Urinary bladder (tissue), 4 donors: ENCODE measurements at places on chromosomes 6 and 20.

DNA sequence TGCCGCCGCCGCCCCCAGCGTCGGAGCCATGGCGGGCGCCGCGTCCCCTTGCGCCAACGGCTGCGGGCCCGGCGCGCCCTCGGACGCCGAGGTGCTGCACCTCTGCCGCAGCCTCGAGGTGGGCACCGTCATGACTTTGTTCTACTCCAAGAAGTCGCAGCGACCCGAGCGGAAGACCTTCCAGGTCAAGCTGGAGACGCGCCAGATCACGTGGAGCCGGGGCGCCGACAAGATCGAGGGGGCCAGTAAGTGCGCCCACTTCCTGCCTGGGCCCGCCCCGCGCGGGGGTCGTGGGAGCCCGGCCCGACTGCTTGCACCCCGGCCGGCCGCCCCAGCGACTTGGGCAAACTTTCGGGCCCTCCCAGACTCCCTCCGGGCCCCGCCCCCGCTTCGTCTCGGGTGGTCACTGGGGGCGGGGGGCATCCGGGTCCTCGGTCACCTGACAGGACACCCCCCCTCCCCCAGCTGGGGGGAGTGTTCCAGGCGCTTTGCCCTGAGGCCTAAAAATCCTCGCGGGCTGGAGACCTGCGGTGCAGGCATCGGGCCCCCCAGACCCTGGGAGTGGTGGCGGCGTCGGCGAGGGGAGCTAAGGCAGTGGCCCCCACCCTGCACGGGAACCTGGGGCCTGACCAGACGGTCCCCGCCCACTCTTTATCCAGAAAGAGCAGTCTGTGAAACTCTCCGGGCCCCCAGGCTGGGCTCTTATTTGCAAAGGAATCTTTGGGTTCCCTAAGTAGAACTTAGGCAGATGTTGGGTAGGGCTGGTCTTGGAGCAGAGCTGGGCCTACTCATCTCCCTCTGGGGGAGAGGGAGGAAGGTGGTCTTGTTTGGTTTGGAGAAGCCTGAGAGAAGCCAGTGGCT is 501 bp downstream of the PLCG1 start:
- DNase-seq: no peak

- no peak for DNase-seq
Measured at GRCh38 chr20:47544240-47544639, 42.6 kb downstream of the NCOA3 start.

DNA sequence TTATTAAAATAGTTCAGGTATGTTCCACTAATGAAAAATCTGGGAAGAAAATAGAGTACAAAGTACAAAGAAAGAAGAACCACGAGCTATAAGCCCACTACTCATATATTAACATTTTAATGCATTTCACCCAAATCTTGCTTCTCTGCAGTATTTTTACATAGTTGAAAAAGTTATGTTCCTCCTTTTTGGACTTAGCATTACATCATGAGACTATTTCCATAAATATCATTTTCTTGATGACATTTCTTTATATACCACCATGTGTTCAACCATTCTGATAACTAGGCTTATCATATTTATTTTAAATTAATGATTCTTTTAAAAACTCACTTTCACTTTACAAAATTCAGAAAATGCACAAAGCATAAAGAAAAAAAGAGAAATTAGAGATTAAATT is 3.0 kb downstream of the IPCEF1 start:
- no peak for DNase-seq

DNA sequence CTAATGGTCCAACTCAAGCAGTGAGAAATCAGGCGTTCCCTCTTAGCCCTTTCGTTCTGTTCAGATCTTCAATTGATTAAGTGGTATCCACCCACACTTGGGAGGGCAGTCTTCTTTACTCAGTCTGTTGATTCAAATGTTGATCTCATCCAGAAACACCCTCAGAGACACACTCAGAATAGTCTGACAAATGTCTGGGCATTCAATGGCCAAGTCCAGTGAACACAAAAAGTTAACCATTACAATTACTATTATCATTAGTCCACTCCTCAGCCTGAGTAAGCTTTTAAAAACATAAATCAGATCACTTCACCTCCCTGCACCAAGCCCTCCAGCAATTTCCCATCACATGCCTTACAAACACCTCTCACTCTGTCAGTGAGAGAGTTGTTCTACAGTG is 423.2 kb downstream of the RFPL4B start:
- DNase-seq: no peak

DNA sequence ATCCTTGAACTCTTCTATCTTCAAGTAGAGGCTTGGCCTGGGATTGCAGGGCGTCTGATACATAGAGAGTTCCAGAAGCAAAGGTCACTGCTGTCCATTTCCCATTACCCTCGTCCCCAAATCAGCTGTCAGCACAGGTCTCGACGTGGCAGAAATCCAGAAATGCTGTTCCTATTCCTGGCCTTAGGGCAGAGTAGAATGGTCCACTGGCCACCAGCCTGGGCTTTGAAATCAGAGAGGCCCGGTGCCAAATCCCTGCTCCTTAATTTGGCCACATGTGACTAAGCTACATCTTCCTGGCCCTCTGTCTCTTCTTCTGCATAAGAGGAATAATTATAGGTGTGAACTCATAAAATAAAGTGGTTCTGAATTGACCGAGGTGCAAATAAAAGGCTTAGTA is 40.9 kb upstream of the FAM83D start:
- no peak for DNase-seq

DNA sequence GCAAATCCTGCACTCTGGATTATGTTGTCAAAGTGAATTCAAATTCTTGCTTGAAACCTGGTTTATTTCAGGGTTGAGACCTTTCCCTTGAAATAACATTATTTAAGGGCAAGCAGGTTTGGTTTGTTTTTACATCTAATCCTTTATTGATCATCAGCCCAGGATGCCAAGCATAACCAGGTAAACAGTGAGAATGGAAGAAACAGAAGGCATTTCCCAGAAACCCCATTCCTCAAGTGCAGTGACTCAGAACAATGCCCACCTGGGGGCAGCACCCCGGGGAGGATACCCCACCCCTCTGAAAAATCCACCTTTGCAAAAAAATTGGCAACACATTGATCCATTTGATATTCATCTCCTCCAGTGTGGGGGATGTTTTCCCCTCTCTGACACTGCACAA is 32.5 kb downstream of the POFUT1 start:
- DNase-seq: no peak

DNA sequence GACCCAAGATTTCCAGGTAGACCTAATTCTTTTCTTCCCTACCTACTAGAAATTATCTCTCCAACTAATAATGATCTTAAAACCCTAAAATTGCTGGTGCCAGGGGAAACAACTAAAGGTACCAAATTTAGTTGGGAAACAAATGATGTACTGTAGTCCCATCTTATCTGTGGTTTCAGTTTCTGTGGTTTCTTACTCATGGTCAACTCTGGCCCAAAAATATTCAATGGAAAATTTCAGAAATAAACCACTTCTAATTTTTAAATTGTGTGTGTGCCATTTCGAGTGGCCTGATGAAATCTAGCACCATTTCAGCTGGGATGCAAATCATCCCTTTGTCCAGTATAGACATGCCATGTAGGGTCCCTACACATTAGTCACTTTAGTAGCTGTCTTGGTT is 475.2 kb upstream of the EPHA7 start:
- no peak for DNase-seq

- no peak for DNase-seq
Measured at GRCh38 chr6:124164343-124164742, 360.7 kb downstream of the NKAIN2 start.

- no peak for DNase-seq
Measured at GRCh38 chr6:16106991-16107787, 21.7 kb upstream of the MYLIP start.

- DNase-seq: no peak
Measured at GRCh38 chr6:155528982-155529453, 73.4 kb upstream of the NOX3 start.

DNA sequence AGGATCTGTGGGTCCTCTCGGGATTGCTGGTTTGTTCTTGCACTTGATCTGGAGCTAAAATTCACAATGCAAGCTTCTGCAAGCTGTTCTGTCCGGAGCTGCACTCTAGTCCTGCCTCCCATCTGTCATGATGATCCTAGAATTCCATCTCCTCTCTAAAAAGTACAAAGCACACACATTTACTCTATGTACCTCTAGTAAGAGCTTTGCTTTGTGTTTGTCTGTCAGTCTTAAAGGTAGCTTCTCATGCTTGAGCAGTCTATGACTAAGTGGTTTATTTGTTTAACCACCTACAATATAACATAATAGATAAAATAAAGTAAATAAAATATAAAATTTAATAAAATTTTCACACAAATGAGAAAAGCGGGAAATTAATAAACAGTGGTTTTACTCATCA is 46.0 kb upstream of the PKIB start:
- no peak for DNase-seq

- no peak for DNase-seq
Measured at GRCh38 chr20:34675993-34676641, 775 bp downstream of the PIGU start.

DNA sequence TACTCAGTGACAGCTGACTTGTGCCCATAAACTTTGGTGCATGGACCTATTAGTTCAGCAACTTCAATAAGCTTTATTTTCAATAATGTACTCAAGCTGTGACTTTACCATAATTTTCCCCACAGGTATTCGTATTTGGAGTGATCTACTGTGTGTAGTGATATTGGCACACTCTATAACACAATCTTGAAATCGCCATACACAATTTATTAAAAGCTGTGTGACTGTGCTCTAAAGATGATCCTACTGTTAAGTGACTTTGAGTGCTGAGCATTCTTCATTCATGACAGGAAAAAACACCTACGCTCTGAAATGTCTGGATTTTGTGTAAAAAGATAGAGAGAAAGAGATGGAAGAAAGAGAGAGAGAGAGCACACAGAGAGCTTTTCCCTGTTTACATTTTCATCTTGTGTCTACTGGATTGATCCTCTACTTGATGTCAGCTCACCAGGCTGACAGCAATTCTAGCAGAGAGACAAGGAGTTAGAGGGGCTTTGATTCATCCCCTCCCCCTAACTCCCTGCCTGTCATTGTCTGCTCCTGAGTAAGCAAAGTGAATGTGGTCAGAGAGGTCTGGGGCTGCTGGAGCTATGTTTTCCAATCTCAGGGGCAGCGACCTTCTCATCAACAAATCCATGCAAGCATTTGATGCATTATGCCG is 538.7 kb upstream of the POU3F2 start:
- DNase-seq: no peak

DNA sequence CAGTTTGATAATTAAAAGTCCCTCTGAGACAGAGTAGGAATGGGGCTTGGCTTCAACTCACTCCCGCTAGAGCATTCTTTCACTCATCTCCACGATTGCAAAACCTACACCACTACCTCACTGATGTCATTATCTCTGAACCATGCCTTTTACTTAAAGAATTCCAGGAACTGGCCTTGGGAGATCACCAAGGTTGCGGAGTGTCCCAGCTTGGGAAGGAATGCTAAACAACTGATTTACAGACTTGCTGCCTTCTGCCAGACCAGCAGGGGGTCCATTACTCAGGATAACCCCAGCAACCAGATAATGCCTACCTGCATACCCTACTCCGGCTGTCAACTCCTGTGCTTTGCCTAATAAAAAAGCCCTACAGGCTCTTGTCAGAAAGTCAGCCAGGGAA is 102.2 kb upstream of the RALGAPA2 start:
- DNase-seq: no peak

GRCh38 chr20:13174402-13174801 is 46.7 kb upstream of the ISM1 start:
- no peak for DNase-seq

DNA sequence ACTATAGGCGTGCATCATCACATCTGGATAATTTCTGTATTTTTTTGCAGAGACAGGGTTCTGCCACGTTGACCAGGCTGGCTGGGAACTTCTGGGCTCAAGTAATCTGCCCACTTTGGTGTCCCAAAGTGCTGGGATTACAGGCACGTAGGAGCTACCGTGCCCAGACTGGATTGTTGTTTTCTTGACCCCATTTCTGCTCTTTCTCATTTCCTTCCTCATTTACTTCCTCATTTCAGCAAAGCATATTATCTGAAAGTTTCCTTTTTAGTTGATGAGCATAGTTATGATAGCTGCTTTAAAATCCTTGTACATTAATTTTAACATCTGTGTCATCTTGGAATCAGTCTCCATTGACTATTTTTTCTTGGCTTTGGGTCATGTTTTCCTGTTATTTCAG is 301.0 kb upstream of the RUNX2 start:
- no peak for DNase-seq

- no peak for DNase-seq
Measured at GRCh38 chr6:5786969-5787720, 219.6 kb downstream of the NRN1 start.

DNA sequence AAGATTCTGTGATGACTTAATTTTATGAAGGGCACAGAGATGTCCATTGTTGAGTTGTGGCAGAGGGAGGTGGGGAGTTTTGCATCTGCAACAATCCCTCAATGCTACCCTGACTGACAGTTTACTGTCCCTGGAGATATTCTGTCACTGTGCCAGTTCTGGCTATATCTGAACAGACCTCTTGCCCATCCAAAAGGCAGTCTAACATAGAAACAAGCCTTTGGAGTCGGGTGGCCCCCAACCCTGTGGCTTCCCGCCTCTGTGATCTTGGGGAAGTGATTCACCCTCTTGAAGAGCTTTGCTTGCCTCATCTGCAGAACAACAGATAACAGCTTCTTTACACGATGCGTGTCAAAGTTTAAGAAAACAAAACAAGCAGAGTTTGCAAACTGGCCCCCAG is 3.8 kb upstream of the E2F1 start:
- DNase-seq: no peak

DNA sequence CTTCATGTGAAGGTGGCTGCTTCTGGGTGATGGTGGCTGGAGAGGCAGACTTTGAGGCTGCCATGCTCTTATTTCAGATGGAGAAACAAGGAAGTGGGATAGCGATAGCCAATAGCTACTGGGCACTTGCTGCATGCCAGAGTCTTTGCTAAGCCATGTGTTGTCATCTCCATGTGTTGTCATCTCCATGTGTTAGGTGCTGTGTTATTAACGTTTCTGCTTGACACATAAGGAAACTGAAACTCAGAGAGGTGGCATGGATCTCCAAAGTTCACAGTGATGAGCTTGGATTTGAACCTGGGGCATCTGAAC is 16.9 kb downstream of the KIAA1755 start:
- DNase-seq: no peak

- no peak for DNase-seq
Measured at GRCh38 chr6:47651505-47651944, 46.9 kb upstream of the ADGRF4 start.

- DNase-seq: no peak
Measured at GRCh38 chr6:134719911-134720310, 230.0 kb downstream of the ALDH8A1 start.

DNA sequence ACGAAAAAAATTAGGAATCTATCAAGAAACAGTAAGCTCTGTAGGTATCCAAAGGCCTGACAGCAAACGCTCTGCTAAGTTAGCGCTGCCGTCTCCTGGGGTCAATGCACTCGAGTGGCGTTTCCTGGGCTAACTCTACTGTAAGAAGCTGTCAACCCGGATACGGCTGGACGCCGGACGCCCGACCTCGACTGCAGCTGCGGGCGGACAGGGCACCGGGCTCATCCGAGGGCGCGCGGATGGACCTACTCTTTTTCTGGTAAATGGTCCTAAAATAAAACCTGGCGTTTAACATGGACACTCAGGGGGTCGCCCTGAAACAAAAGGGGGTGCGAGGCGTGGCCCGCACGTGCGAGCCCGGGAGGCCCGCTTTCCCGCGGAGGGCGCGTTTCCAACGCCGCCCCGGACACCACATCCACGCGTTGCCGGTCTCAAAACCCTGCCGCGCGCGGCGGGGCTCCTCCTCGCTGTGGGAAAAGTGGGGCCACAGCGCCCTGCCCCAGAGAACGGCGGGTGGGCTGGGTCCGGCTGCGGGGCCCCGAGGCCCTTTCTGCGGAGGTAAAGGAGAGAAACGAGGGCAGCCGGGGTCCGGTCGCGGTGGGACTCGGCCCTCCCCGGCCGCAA is 537 bp downstream of the TCP1 start:
- DNase-seq: no peak

GRCh38 chr20:14219801-14220461 is 117.5 kb downstream of the FLRT3 start:
- DNase-seq: no peak
